ENCODE measurements at places on chromosomes 6 and 20.

- DNase-seq: no peak
Measured at GRCh38 chr6:159331451-159331850, 162.3 kb downstream of the FNDC1 start.

DNA sequence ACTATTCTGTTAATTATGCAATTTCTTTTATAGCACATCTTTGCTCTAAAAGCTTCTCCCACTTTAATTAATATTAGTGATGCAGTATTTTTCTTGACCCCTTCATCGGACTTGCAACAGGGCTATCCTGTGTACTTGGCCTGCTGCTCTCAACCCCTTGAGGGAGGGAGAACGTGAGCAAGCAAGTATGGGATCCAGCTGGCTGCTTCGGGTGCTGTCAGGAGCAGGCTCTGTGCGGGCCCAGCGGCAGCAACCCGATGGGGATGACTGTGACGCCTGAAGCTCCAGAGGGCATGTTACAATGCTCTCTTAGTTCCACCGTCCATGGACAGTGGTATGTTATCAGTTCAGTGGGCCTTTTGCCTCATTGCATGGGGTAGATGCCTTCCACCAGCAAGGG lies 519.8 kb upstream of the CITED2 start:
- no peak for DNase-seq

- no peak for DNase-seq
Measured at GRCh38 chr6:167044696-167045095, 45.5 kb downstream of the CEP43 start.

GRCh38 chr6:37731888-37732287 lies 34.2 kb upstream of the MDGA1 start:
- peak; percentile 8 for DNase-seq

GRCh38 chr6:133130863-133131262 lies 110.3 kb upstream of the EYA4 start:
- DNase-seq: no peak

- DNase-seq: no peak
Measured at GRCh38 chr6:62465206-62465605, 179.2 kb upstream of the KHDRBS2 start.

- DNase-seq: no peak
Measured at GRCh38 chr6:46130666-46131065, 877 bp downstream of the ENPP4 start.

DNA sequence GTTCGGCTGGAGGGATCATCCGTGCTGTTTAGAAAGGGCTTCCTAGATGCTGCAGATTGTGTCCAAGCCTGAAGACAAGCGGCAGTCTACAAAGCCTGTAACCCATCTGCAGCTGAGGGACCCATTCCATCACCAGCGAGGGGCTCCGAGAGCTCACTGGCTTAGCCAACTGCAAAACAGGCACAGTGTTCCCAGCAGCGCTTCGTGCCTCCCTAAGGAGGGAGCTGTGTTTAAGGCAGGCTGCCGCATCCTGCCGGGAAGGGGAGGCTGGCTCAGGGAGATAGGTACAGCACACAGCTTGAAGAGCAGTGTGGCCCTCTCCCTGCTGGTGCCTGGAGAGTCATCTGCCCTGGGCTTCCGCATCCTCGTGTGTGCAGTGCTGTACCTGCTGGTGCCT lies 32.4 kb downstream of the DUSP22 start:
- DNase-seq: no peak

- no peak for DNase-seq
Measured at GRCh38 chr6:44627091-44627882, 239.8 kb downstream of the CDC5L start.

GRCh38 chr6:111382476-111383294 lies 100.3 kb downstream of the REV3L start:
- no peak for DNase-seq

Data from CD4-positive, alpha-beta T cell treated with Interleukin-2 at 100 ng/mL for 4 hours (primary cell).